Stimulated activated naive CD8-positive, alpha-beta T cell treated with anti-CD3 and anti-CD28 coated beads, Interleukin-15, amount 100 ng/mL, for 72 hours (primary cell): ENCODE measurements at places on chromosomes 3 and 15.

DNA sequence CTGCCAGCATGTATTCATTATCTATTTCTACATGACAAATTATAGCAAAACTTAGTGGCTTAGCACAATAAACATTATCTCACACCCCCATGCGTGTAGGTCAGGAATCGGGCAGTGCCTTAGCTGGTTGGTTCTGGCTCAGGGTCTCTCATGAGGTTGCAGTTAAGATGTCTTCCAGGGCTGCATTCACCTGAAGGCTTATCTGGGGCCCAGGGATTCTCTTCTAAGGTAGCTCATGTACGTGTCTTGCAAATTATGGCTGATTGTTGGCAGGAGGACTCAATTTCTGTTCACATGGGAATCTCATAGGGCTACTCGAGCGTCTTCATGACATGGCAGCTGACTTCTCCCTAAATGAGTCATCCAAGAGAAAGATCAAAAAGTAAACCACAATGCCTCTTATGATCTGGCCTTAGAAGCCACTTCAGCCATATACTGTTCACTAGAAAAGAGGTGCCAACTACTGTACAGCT lies 42.9 kb upstream of the TSC22D2 start:
- no peak for DNase-seq

- no peak for DNase-seq
Observed at GRCh38 chr15:84591815-84592214, 9.0 kb upstream of the ZSCAN2 start.

DNA sequence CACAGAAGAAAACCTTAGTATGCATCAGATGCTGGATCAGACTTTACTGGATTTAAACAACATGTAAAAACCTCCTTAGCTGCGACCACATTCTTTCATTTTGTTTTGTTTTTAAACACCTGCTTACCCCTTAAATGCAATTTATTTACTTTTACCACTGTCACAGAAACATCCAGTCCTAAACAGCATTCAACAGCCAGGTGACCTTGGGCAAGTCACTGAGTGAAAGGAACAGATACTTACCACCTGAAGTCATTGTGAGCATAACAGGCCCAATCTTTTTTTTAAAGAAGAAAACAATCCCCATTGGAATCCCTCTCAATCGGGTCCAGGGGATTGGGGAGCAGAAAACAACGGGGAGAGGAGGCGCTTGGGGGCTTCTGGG lies 390 bp downstream of the STARD5 start:
- no peak for DNase-seq

- DNase-seq = no peak
Observed at GRCh38 chr3:127056281-127056680, 73.4 kb downstream of the PLXNA1 start.

DNA sequence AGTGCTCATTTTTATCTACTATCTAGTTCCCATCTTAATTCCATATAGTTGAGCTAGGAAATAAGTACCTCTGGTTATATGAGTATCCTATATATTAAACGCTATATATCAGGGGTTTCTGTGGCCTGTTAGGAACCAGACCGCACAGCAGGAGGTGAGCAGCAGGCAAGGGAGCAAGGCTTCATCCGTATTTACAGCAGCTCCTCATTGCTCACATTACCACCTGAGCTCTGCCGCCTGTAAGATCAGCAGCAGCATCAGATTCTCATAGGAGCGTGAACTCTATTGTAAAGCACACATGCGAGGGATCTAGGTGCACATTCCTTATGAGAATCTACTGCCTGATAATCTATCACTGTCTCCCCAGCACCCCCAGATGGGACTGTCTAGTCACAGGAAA lies 23.0 kb downstream of the GSK3B start:
- no peak for DNase-seq

GRCh38 chr15:51260202-51260601 lies 78.2 kb downstream of the CYP19A1 start:
- no peak for DNase-seq

DNA sequence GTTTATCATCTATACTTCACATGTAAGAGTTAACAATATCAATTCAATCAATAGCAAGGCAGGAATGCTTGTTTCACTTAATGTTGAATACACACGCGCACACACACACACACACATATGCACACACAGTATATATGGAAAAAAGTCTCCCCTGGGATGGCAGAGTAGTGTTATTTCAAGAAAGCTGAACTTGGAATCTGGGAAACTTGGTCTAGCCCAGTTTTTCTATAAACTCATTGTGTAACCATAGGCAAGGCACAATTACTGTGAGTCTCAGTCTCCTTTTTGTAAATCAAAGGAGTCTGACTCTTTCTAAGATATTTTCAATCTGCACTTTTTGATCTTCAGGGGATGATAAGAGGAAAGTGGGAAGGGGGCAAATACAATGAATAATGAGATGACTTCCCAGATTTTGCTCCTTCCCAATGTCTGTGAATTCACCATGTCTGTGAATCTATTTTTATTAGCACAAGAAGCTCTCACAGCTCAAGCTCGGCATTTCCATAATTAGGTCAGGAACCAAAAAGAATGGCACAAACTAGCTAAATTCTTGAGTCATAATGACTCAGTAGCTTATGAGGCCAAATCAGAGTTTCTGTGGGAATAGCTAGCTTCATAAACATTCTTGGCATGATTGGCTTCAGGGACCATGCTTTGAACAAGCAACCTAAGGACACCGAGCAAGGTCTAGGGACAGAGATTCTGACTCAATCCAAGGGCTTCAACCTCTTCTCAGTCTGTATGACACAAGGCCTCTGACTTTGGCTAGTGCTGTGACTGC lies 227.4 kb upstream of the DCBLD2 start:
- no peak for DNase-seq

DNA sequence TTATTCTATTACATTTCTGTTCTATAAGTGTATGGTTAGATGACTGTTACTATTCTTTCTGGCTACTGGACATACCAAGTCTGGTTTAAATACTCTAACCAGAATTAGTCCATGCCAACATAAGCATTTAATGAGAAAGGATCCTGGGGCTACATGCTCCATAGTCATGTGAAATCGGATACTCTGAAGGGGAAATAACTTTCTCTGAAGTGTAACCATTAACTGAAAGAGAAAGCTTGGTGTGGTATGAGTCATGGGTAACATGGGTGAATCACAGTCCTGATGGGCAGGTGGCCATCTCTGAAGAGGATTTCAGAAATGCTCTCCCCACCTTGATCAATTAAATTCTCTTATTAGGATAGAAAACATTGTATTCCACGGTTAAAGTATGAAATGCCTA lies 69.4 kb downstream of the FHIT start:
- peak; percentile 32 for DNase-seq
